NCI-H2107 (cell line): ENCODE measurements at places on chromosomes 5 and 9.

- DNase-seq, result no peak
Measured at GRCh38 chr9:37908698-37909186, 4.8 kb upstream of the SLC25A51 start.

GRCh38 chr9:121637713-121638220, 13.7 kb upstream of the DAB2IP start:
- no peak for DNase-seq

DNA sequence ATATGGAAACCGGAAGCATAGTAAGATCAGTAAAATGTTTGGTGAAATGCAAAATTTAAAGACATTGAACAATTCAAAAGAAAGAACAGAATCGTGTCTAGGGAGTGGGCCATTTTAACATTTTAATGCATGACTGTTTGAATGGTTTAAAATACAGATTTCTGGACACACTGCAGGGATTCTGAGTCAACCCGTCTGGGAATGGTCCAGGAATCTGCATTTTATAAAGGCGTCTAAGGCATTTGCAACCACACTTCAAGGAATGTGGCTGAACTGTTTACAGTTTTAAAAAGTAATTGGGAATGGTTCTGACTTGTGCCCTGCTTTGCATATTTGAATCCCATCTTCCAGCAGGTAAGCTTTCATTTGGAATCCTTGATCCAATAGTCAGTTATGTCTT, 811.7 kb upstream of the WWC1 start:
- no peak for DNase-seq

DNA sequence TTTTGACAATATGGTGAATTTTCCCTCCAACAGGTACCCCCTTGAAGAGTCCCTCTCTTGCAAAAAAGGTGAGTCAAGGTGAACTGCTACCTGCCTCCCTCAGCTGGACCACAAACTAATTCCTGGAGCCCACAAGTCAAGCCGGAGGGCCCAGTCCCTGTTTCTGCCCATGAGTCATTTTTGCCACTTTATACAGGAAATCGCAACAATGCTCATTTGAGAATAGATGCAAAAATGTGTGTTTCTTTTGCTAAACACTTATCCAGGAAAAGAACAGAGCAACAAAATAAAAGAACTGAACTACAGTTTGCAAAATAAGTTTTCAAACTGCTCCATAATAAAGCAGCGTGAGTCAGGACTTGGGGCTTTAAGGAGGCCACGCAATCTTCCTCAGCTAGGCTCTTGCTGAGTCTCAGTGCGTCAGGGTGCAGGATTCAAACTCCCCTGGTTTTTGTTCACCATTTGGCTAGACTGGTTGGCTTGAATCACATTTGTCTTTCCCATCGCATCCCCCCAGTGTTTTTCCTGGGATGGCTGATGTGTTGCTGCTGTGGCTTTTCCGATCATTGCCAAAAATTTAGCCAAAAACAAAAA, 102.7 kb downstream of the GOLPH3 start:
- no peak for DNase-seq

DNA sequence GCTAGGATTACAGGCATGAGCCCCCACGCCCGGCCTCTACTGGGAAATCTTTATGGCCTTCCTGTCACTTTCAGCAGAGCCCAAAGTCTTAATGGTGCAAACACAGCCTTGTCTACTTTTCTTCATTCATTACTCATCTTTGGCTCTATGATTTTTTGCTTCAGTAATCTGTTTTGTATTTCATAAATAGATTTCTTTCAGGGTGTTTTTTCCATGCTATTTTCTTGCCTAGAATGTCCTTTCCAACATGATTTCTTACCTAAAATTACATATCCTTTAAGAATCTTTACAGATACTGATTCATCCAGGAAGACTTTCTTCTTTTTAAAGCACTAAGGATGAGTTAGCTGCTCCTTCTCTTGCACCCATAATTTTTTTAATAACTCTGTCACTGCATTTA, 213.0 kb downstream of the TAF11L14 start:
- no peak for DNase-seq

- DNase-seq, result no peak
Measured at GRCh38 chr9:121735065-121735792, 83.8 kb downstream of the DAB2IP start.

DNA sequence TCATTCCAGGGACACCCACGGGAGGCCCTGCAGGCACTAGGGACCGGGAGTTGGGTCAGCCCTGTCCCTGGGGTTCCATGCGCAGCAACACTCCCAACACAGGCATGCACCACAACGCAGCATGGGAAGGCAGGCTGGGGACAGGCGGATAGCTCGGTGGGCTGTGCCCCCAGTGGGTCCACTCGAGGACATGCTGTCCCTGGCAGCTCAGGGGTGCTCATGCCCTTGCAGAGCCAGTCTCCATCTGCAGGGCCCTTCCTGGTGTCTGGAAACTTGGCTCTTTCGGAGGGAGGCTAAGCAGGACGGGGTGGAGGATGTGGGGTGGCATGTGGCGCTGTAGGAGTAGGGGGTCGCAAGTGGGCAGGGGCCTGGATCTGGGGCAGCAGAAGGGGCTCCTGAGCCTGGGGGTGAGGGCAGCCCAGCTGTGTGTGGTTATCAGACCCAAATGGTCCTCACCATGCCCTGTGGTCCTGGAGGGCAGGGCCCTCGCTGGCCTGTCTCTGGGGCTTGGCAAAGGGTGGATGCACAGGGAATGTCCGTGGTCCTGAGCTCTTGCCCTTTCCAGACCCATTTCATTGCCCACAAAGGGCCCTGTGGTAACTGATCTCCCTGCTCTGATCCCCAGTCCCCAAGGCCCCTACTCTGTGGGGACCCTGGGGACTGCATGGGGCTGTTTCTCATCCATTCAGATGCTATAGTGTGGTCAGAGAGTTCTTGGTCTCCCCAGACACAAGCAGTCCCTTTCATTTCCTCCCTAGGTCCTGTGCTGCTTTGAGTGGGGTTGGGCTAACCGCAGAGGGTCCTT, 90.3 kb upstream of the PHYKPL start:
- no peak for DNase-seq
